ENCODE measurements at places on chromosomes 13 and 19.

DNA sequence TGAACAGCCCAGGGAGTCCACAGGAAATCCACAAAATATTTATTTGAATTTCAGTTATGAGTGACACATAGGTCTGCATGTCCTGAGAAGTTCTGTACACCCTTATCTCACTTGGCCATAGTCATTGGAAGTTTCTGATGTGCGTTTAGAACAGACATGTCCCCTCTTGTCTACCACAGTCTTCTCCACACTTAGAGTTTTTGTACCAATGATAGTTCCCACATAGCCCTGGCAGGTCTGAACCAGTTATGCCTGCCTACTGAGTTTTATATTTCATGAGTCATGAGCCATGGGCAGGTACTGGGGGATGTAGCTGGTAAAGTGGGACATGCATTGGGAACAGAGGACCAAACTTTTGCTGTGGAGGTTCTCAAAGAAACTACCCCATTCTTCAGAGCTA is 11.3 kb downstream of the ZNF132 start:
- DNase-seq: no peak

DNA sequence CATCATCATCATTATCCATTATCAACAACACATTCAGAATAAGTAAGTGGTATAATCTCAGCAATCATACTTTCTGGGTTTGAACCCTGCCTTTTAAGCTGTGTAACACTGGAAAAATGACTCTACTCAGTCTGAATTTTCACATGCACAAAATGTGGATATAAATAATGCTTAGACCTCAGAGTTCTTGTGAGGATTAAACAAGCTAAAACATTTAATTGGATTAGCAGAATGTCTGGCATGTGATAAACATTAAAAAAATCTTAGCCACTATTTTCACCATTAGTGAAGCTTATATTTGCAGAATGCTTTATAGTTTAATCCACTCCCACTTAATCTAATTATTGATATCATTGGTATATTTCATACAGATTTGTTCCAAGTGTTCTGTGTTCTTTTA is 412.3 kb downstream of the RFC3 start:
- no peak for DNase-seq

DNA sequence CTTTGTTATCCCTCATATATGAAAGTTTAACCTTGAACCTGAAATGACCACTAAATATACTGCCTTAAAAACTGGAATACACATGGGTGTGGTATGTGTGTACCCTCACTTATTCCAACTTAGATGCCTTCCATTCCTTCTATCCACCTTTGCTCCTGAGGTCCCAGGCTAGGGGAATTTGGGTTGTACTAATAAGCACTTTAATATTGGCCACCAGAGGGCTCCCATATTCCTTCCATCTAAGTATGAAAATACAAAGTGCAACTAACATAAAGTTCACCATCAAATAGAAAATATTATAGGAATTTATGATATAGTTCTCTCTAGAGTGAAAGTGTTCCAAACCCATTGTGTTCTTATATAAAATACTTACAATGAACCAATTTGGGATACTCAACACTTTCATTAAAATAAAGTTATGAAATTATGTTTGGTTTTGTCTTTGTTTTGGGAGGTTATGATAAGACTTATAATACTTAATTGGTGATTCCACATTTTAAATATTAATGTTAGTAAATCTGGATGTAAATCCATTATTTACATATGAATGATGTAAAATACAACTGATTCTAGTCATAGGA is 62.3 kb downstream of the ITGBL1 start:
- DNase-seq: no peak

GRCh38 chr19:39139305-39139874 is 13.8 kb downstream of the PAK4 start:
- DNase-seq: no peak

- no peak for DNase-seq
These were observed 365.9 kb downstream of the FGF14 start for GRCh38 chr13:102035969-102036368.

DNA sequence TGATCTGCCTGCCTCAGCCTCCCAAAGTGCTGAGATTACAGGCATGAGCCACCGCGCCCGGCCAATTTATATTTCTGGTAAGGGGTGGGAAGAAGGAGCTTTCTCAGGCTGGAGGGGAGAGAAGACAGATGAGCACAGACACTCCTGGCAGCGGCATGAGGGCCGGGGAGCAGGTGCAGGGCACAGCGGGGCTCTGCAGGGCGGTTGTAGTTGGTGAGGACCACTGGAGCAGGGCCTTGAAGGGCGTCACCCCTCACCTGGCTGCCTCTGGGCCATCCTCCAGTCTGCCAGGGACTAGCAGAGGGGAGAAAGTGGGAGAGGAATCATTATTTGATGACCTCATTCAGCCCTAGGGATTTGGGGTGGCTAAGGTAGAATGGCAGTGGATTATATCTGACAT is 8.6 kb upstream of the CSNK1G2 start:
- DNase-seq: no peak

DNA sequence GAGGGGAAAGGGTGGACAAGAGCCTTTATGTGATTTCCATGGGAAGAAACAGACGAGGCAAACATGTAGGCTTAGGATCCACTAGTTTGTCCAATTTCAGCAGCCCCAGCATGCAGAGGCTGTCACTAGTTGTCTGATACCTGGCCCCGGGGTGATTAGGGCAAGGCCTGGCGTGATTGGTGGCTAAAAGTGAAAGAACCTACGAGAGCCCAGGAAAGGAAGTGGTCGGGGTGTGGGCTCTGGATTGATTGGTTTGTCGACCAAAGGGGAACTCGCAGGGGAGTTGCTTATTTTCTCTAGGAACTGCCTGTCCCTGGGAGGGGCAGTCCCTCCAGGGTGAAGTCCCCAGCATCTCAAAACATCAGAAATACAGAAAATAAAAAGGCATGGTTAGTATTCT is 64.2 kb upstream of the UQCRFS1 start:
- DNase-seq: peak; percentile 27

DNA sequence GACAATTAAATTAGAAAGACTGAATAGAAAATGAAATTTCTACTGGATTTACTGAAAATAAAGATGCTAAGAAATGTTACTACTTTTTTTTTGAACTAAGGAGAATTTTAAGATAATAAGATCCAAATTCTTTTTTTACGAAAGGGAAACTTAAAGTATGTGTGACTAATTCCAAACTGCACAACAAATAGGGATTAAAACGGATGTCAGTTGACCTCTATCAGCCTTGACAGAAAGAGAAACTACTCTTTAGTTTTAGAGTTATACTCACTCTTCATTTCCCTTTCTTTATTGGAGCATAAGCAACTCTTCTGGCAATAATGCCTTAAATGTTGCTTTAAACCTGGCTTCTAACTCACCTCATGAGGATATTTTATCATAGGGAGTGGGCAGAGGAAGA is 273.8 kb downstream of the SLITRK6 start:
- no peak for DNase-seq

DNA sequence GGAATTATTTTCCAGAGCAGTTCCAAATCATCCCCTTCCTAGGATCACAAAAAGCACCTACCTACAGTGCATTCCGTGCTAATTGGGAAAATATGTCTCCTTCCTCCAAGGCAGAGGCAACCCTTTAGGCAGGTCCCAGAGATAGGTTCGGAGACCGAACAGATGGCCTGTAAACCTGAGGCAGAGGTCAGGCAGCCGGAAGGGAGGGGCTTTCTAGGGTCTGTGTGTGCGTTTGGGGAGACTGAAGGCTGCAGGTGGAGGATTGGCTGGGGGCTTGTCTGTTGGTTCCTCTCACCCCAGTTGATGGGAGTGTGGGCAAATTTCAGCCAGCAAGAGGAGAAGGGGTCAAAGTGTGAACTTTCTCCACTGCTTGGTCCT is 7.1 kb downstream of the KCNN4 start:
- no peak for DNase-seq

- DNase-seq: no peak
These were observed 271.0 kb downstream of the SLITRK5 start for GRCh38 chr13:87942205-87942604.

- DNase-seq: no peak
These were observed 3.9 kb upstream of the TMPRSS9 start for GRCh38 chr19:2356036-2356646.

GRCh38 chr19:35126624-35126959 is 8.3 kb downstream of the LGI4 start:
- no peak for DNase-seq

DNA sequence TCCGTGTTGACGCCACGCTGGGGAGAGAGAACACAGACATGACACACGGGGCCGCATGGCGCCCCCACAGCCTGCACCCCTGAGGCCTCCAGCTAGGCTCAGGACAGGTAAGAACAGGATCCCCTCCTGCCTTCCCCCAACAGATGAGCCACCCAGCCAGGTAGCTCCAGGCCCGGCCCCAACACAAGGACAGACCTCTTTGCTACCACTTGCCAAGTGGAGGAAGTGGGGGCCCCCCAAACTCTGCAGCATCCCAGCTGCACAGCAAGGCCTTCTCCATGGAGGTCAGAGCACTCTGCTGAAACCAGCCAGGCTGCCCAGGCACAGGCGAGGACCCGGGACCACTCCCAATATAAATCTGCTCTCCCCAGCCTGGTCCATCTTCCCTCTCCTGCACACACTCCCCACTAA is 31.5 kb downstream of the PEPD start:
- no peak for DNase-seq

GRCh38 chr19:55071129-55071502 is 4.6 kb upstream of the EPS8L1 start:
- no peak for DNase-seq

GRCh38 chr19:44576843-44577565 is 36.4 kb upstream of the IGSF23 start:
- no peak for DNase-seq

DNA sequence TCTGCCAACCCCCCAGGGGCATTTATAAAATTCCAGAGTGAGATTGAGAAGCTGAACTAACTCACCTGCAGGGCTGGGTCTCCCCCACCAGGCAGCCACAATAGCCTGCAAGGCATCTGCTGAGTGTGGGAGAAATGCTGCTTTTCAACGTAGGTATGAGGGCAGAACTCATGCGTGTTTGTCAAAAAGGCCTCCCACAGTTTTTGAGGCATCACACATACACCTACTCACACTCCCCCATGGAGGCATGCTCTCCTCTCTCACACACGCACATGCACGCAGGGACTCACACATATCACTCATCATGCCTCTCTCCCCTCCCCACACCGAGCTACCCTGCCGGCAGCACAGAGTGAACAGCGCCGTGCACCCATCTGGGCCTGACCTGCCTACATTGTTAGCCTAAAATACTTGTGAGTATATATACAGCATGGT is 390.5 kb downstream of the FGF9 start:
- DNase-seq: peak; percentile 17

DNA sequence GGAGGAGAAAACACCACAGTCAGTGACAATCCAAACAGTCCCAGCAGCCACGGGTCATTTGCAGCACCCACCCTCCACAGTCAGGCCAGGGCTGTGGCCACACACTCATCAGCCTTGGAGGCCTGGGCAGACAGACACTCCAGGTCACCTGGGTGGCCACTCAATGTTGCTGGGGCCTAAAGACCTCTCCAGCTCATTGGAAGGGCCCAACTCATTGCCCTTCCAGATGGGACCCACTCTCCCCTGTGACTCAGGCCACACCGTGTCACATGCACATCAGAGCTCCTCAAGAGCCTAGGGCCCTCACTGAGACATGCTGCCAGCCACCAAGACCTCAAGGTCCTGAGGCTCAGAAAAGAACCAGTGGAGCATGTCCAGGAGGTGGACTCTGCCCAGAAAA is 22.4 kb downstream of the TUBA3C start:
- DNase-seq: no peak

DNA sequence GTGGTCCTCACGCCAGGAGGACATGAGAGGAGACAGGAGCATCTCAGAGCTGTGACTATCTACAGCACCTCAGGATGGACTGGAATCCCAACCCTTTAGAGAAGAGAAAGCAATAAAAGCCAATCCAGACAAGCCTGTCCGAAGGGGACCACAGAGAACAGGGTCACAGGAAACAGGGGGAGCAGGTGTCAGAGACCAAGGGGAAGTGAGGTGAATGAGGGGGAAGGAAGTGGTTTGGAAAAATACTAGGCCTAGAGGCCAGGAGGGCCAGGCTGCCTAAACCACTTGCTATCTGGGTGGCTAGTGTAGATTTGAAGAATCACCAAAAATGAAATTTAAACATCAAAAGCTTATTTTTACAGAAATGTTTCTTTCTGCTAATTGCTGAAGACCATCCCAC is 16.2 kb downstream of the TMTC4 start:
- DNase-seq: no peak

DNA sequence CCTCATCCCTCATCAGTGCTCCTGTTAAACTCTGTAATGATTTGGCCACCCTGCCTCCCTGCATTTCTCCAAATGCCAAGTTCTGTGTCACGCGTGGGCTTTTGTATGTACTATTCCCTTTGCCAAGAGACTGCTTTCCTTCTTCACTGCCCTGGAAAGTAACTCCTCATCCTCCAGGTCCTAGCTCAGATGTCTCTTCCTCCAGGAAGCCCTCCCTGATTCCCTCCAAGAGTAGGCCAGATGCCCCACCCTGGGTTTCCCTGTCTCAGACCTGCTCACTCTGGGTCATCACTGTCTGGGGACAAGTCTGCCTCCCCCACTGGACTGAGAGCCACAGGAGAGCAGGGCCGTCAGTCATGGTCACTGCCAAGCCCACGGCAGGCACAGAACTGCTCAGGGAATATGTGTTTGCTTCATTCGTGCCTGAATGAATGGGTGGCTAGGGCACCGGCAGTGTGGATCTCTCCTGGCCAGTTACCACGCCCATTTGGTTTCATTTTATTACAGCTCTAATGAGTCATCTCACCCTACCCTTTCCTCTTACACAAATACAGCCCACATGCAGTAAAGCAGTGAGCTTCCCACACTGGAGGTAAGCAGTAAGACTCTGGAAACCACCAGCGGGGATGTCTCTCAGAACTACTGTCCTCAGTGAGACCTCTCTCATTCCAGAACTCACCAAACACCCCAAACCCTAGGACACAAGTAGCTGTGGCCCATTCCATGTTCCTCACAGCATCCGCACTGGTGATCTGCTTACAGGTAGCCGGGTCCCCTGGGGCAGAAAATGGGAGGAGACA is 12.1 kb upstream of the GPR4 start:
- DNase-seq: peak; percentile 21

GRCh38 chr19:29674374-29675119 is 9.3 kb downstream of the PLEKHF1 start:
- DNase-seq: no peak

- no peak for DNase-seq
These were observed 397.6 kb upstream of the KLHL1 start for GRCh38 chr13:70505809-70506208.

All from stimulated activated CD4-positive, alpha-beta T cell treated with anti-CD3 and anti-CD28 coated beads, TNF-alpha, amount 100 ng/mL, for 48 hours (primary cell).